ENCODE measurements at places on chromosomes 5 and 9. TPM values are rescaled to one million over a fixed set of nuclear protein-coding genes. Genes with fewer than 3 reads are reported as not detected.

CARTPT gene
- total RNA-seq = not detected

- DNase-seq = no peak
Observed at GRCh38 chr5:123856766-123857165, 344.8 kb downstream of the CSNK1G3 start.

DNA sequence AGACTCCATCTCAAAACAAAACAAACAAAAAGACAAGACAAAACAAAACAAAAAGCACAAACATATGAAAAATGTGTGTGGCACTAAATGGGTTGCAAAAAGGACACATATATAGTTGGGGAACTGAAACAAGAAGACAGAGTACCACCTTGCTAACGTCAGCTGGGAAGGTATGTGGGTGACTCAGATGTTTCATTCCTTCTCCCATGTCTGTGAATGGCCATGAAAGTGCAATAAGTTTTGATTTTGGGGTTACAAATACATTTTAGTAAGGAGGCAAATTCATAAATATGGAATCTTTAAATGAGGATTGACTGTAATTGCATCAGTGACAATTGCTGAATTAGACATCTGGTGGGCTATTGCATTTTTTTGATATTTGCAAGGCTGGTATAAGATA is 81.6 kb upstream of the KLF4 start:
- DNase-seq = no peak

GRCh38 chr5:151570512-151571269 is 20.4 kb downstream of the FAT2 start:
- DNase-seq = no peak

DNA sequence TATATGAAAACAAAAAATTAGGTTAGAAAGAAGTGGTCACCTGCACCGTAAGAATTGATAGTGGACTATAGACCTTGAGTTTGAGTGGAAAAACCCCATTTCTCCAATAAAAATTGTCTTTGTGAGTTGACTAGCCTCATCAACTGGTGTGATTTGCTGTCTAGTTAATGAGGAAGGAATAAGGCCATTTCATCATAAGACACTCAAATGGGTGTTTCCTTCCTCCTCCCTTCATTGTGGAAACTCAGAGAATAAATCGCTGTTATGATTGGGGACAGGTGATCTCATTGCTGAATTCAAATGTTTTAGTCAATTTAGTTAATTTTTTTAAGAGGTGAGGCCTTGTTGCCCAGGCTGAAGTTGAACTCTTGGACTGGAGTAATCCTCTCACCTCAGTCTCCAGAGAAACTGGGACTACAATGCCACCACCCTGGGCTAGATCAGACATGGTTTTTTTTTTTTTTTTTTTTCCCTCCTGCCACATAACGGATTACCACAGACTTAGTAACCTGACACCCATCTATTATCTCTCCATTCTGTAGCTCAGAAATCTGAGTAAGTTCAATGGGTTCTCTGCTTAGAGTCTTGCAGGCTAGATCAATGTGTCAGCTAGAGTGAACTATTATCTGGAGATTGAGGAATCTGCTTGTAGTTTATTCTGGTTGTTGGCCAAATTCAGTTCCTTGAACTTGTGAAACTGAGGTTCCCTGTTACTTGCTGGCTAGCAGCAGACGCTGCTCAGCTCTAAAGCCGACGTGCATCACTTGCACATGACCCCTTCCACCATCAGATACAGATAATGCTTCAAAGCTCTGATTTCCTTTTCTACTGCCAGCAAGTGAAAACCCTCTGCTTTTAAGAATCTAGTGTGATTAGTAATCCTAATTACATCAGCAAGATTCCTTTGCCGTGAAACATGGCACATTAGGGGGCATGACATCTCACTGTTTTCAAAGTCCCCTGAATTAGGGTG is 663.8 kb upstream of the CDH9 start:
- DNase-seq = no peak

All from CD8-positive, alpha-beta memory T cell (primary cell).